ENCODE measurements at places on chromosomes 16 and 17. TPM values are rescaled to one million over a fixed set of nuclear protein-coding genes. Genes with fewer than 3 reads are reported as not detected.

The TMEM235 gene
- total RNA-seq, result not detected

The CETP gene
- total RNA-seq, result 27.1 TPM

DNA sequence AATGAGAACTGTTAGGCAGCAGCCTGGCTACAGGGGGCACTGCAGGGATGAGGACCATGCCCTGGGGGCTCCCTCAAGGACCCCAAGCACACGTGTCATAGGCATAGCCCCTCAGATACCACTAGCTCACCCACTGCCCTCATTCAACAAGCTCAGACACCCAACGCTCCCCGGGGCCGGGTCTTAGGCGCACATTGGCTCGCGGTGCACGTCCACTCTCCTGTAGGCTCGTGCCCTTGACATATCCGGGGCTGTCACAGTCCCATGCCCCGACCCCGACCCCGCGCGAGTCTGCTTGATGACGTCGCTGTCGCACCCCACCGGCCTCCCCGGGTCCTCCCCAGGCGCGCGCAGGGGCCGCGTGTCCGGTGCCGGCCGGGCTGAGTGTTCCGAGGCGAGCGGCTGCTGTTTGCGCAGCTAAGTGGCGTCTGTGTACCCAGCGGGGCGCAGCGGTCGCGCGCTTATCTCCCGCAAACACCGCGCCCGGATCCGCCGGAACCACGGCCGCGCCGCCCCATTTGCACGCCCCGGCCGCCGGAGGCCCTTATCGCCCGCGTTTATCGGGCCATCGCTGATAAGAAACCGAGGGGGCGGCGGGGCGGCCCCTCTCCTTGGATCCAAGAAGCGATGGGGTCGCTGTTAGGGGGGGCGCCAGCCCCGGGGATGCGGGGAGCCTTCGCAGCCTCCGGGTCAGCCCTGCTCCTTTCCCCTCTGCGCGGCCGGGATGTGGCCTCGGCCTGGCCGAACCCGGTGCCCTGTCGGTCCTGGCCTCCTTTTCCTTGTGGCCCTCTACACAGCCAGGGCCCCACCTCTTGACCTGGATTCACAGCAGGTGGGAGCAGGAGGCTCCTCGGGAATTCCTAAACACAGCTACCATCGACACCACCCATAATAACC is 20.7 kb upstream of the NAGS start:
- DNase-seq, result no peak

- no peak for DNase-seq
Observed at GRCh38 chr16:74199066-74199841, 97.4 kb upstream of the PSMD7 start.

The HSPB9 gene
- total RNA-seq, result not detected

GRCh38 chr17:56373981-56374833 is 219.3 kb upstream of the NOG start:
- DNase-seq, result no peak

DNA sequence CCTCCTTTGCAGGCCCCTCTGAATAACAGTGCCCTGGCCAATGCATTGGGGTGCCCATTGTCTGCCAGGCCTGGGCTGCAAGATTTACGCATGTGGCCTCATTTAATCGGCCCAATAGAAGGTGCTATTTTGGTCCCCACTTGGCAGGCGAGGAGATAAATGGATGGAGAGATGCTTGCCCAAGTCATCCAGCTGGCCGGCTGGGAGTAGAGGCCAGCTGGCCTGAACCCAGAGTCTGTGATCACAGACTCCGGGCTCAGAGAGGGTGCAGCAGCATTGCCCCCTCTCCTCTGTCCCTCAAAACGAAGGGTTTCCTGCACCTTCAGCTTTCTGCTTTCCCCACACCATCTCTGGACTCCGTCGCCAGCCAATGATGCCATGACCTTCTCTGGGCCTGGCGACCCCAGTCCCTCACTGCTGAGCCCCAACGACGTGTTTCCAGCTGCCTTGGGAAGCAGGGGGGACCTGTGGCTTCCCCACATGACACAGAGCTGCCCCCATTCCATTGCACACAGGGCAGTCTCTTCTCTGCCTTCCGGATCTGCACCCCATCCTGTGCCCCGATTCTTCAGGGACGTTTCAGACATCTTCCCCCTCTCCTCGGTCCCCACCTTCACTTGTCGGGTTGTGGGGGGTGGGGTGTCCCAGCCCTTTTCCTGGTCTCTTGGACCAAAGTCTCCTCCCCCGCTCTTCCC is 3.5 kb upstream of the ADGRG1 start:
- DNase-seq, result no peak

- no peak for DNase-seq
Observed at GRCh38 chr16:81214745-81215166, 23.7 kb upstream of the BCO1 start.

- no peak for DNase-seq
Observed at GRCh38 chr17:63349478-63350000, 96.6 kb downstream of the CYB561 start.

GRCh38 chr16:3912897-3913296 is 32.4 kb upstream of the CREBBP start:
- no peak for DNase-seq

DNA sequence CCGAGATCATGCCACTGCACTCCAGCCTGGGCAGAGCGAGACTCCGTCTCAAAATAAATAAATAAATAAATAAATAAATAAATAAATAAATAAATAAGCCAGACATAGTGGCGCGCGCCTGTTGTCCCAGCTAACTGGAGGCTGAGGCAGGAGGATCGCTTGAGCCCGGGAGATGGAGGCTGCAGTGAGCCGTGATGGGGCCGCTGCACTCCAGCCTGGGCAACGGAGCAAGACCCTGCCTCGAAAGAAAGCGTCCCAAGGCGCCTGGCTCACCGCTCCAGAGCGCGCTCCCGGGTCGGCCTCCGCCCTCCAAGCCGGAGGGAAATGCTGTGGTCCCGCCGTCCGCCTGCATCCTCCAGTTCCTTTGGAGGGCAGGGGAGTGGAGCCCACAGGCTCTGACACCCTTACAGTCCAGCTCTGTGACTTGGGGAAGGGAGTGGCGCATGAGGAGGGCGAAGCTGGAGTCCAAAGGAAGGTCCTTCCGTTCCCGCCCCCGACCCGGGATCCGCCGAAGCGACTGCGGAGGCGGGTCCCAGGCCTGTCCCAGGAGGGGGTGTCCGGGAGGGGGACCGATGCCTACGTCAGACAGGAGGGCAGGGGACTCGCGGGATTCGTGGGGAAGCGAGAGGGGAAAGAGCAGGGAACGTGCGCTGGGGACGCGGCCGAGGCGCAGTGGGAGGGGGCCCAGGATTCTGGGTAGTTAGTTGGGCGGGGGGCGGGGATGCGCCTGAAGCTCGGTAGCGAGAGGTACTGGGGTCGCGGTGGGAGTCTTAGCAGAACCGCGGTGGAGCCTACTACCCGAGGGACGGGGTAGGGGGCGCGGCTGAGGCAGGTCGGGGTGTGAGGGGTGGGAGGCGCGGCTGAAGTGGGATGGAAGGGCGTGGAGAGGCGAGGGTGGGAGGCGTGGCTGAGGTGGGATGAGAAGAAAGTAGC is 8.4 kb upstream of the TRPV2 start:
- no peak for DNase-seq

The DUS2 gene
- 10.9 TPM for total RNA-seq

- DNase-seq, result no peak
Observed at GRCh38 chr16:73043828-73044467, 4.0 kb downstream of the ZFHX3 start.

DNA sequence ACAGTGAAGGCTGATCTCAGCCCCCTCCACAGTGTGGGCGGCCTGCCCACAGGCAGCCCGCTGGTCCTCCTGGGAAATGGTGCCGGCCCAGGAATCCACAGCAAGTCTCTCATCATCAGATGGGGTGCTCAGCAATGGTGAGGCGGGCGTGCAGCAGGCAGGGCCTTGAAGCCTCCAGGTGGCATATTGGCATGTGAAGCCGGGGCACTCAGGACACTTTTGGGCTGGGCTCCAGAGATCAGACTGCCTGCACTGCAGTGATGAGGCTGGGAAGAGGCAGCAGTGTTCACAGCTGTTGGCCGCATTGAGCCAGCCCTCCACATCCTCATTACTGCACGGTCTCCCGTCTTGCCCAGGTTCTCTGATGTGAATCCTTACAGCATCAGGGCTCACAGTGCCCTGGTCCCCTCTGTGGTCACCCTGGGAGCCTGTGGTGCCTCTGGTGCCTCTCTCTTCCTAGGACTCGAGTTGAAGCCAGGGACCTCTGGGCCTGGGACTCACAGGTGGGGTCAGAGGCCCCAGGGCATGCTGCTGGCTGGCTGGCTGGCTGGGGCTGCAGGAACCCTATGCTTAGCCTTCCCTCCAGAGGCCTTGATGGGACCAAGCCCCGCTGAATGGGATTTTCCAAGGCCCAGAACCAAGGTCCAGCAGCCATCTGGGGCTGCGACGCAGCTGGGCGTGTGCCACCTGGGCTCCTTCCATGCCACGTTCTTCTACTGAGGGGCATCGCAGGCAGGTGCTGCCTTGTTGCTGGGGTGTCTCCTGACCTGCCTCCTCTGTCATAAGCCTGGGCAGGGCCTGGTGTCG is 48.6 kb downstream of the TNFRSF13B start:
- no peak for DNase-seq

DNA sequence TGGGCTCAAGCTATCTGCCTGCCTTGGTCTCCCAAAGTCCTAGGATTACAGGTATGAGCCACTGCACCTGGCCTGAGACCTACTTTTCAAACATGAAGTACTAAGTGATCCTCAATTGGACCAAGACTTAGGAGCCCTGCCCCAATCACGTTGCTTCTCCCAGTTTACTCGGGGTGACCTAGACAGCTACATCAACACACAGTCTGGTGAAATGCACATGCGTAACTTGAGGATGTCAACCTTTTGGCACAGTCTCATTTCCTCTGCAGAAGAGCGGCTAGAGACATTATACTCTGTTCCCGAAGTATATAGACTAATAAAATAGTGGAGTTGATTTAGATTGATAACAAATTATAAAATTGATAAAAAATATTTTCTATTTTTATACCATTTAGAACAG is 17.1 kb downstream of the FTO start:
- DNase-seq, result no peak

GRCh38 chr17:74832421-74832820 is 27.3 kb downstream of the GRIN2C start:
- no peak for DNase-seq

DNA sequence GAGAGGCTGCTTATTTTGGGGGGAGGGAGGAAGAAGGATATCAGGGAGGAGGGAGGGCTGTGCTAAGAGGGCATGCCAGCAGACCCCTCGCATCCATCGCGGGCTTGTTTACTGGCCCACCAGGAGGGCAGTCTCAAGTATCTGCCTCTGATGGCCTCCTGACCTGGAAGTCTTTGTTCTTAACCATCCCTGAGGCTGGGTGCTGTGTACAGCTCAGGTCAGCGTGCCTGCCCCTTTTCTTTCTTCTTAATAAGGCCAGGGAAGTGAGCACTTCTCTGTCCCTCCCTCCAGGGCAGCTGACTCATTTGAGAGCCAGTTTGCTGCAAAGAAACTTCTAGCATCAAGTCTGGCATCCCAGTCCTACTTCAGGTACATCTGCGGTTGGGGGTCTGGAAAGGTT is 157.0 kb downstream of the CCDC182 start:
- no peak for DNase-seq

GRCh38 chr16:88747588-88748301 is 37.3 kb downstream of the PIEZO1 start:
- no peak for DNase-seq

The GLTPD2 gene
- total RNA-seq, result not detected

The ATP6V0A1 gene
- total RNA-seq, result 44.1 TPM

DNA sequence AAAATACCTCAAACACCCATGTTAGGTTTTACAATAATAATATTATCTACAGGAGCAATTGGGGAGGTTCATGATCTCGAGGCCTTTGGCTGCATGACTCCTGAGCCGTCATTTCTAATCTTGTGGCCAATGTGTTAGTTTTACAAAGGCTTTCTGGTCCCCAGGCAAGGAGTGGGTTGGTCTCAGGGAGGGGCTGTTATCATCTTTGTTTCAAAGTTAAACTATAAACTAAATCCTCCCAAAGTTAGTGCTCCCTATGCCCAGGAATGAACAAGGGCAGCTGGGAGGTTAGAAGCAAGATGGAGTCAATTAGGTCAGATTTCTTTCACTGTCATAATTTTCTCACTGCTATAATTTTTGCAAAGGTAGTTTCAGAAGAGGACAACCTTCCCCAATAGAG is 9.1 kb upstream of the CCL5 start:
- no peak for DNase-seq

The UTS2R gene
- total RNA-seq, result not detected

The KRT31 gene
- not detected for total RNA-seq

DNA sequence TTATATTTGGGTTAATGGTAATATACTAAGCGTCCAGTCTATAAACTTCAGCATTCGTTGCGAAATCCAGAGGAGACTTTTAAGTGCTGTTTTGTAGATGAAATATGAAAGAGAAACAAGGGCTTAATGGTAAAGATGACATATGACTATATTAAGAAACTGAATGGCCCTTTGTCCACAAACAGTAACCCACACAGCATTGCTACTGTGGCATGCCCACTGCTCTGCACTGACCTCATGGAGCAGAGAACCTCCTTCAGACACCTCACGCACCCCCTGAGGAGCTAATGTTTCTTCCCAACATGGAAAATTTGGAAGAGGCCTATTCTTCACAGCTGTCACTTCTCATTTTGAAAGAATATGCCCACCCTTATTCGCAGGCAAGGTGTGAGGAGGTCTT is 26.7 kb downstream of the ASPA start:
- no peak for DNase-seq

The DPEP1 gene
- not detected for total RNA-seq

- DNase-seq, result no peak
Observed at GRCh38 chr17:77527836-77528505, 387.2 kb downstream of the SEC14L1 start.

The OR4D1 gene
- total RNA-seq, result not detected

DNA sequence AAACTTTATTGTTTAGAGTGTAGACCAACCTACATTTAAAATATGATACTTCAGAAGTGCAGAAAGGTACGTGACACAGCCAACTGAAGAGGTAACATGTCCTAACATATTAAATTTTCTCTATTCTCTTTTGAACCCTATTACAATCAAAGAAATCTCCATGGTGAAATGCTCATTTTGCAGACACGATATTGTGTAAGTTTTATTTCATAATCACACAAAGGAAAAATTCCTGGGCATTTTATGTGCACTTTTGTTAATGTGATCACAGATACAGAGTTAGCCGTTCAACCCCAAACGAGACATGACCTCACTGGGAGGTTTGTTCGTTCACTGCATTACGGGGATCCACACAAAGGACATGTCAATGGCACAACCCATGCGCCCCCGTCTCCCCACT is 21.8 kb downstream of the KCNJ16 start:
- no peak for DNase-seq

GRCh38 chr17:4100883-4101756 is 41.7 kb downstream of the ZZEF1 start:
- DNase-seq, result peak; percentile 52

- no peak for DNase-seq
Observed at GRCh38 chr17:17182598-17183136, 23.5 kb downstream of the PLD6 start.
